ENCODE measurements at places on chromosomes 5 and 9.

DNA sequence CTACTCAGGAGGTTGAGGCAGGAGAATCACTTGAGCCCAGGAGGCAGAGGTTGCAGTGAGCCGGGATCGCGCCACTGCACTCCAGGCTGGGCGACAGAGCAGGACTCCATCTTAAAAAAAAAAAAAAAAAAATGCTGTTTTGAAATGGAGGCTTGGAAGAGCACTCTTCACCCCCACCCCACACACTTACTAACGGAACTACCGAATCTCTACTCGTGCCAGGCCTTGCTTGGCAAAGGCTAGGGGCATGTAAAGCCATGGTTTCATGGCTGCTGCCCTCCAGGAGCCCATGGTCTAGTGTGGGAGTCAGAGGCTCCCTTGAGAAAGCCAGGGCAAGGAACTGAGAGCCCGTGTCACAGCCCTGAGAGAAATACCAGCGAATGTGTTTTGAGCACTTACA is 21.3 kb downstream of the PCDHGC5 start:
- DNase-seq: no peak

GRCh38 chr5:160187091-160187490 is 42.2 kb upstream of the FABP6 start:
- DNase-seq: no peak

- DNase-seq: no peak
These were observed 760 bp upstream of the MAN1B1 start for GRCh38 chr9:137085920-137086530.

- DNase-seq: no peak
These were observed 109.6 kb downstream of the FAM174A start for GRCh38 chr5:100644776-100645175.

DNA sequence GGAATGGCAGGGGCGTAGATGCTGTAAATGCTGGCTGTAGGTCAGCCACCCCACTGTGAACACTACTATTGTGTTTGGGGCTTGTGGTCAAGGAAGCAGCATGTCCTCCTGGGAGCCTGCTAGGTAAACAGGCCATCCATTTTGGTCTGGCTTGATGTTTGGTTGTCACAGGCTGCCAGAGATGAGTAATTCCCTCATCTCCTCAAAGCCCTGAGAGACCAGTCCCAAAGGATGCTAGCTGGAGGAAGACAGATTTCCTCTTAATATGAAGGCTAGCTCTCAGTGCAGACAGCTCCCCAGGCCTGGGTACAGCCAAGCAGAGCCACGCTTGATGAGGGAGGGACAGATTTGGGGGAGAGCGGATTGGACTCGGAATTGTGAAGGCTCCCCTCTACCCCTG is 72.5 kb upstream of the MAP1B start:
- DNase-seq: no peak

DNA sequence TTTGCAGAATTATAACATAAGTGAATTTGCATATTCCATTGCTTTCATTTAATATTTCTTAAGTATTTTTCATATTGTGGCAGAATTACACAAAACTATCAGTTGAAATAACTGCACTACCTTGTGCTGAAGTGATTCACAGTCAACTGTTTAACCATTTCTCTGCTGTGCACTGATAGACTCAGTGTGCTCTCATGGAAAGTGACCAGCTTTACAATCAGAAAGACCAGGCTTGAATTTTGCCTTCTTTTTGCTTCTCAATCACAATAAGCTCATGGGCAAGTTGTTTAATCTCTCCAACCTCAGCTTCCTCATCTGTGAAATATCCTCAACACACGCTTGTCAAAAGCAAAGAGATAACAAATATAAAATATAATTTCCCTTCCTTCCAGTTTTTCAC is 18.3 kb downstream of the CDK5RAP2 start:
- no peak for DNase-seq

GRCh38 chr9:85872463-85872862 is 68.5 kb upstream of the NAA35 start:
- DNase-seq: no peak

Measured in NCI-H1048 (cell line).